HuH-7.5 (cell line): ENCODE measurements at places on chromosomes 2 and 18.
A peak's percentile ranks its signal among the peaks of the same experiment; 100 is the strongest.

DNA sequence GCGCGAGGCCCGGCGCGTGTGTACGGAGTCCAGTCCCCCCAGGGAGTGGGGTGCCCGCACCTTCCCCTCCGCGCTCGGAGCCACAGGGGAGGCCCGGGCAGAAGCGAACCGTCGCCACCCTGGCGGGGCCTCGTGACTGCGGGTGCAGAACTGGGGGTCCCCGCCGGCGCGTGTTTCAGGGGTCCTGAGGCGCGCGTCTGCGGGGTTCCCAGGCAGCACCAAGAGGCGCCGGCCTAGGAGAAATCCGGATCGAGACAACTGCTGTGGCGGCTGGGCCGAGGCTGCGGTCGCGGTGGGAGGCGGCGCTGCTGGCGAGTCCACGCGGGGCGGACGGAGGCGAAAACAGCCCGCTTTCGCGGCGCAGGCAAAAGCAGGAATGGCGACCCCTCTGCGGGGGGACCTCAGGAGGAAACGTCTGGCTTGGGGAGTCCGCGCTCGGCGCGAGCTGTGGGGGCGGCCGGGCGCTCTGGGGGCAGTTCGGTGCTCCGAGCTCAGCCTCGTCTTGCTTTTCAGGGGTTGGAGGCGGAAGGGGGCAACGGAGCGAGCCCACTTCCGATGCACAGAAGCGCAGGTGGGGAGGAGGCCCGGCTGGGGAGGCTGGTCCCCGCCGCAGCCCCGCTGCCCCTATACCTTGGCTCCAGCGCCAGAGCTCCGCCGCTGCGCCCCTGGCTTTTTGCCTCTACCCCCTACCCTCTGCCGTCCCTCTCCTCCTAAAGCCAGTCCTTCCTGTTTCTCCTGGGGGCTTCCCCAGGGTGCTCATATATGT is 81.5 kb upstream of the LDLRAD4 start:
- DNase-seq: peak; percentile 69

GRCh38 chr2:122168799-122169198 is 413.3 kb downstream of the TSN start:
- no peak for DNase-seq

GRCh38 chr2:31567679-31568078 is 13.1 kb downstream of the SRD5A2 start:
- DNase-seq: no peak

GRCh38 chr18:13541621-13542519 is 184.5 kb downstream of the FAM210A start:
- peak; percentile 73 for DNase-seq

GRCh38 chr2:181788897-181789555 is 102.5 kb upstream of the ITPRID2 start:
- no peak for DNase-seq

DNA sequence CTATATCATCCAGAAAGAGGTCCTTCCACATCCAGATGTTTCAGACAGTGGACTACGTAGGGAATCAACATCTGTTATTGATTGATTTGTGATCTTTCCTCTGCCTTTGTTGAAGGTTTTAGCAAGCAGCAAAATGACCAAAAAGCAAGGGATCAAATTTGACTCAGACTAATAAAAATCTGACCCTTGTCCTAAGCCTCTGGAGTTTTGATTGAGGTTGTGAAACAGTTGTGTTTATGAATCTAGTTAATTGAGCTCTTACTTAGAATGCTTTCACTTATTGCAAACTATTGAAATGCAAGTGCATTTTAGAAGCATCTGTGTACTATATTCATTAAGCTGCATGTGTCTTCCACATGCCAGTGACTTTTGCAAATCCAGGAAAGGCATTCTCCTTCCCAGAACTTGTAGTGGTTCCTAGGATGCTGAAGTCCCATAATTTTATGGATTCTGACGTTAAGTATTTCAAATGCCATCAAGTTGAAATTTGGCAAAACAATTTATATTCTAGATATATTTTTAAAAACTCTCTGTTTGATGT is 116.0 kb downstream of the MTX2 start:
- DNase-seq: no peak

GRCh38 chr2:70988151-70988550 is 6.5 kb downstream of the TEX261 start:
- no peak for DNase-seq

DNA sequence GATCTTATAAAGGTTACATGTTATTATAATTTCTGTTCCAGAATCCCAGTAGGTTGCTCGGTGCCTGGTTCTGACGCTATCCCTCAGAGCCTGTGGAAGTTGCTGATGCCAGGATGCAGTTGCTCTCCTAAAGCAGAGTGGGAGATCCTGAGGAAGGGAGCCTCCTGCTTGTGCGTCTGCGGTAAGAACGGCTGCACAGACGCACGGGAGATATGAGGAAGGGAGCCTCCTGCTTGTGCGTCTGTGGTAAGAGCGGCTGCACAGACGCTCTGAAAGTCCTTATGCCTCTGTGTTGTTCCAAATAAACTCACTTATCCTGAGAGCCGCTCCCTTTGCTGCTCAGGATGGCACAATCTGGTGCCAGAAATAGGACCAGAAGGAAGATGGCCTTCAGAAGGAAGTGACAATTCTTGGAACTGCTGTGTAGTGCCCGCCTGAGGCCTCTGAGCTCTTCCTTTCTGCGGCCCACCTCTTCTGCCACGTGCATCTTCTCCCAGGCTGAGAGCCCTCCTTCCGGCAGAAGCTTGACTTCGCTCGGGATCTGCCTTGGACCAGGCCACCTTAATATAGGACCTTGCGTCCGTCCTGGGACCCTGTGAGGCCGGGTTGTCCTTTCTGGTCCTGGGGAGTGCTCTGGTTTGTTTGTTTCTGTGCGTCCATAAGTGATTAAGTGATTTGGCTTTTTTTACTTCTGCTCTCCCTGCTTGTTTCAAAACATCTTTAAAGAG is 89.5 kb downstream of the RTP5 start:
- no peak for DNase-seq
